ENCODE measurements at places on chromosomes 6 and 20. TPM values are rescaled to one million over a fixed set of nuclear protein-coding genes. Genes with fewer than 3 reads are reported as not detected.

Gene SLC23A2
- 135 TPM for total RNA-seq

Gene GPR6
- not detected for total RNA-seq

Gene DBNDD2
- 2.1 TPM for total RNA-seq

Gene HLA-DPA1
- 324 TPM for total RNA-seq

Gene DHX35
- total RNA-seq: 5.5 TPM

Gene KIFC1
- 1.8 TPM for total RNA-seq

Gene UBD
- not detected for total RNA-seq

Gene DLL1
- 10.8 TPM for total RNA-seq

Gene GTSF1L
- total RNA-seq: not detected

Gene RPS6KA2
- 26.3 TPM for total RNA-seq

Gene DEF6
- total RNA-seq: 5.0 TPM

Gene TBC1D20
- 53.6 TPM for total RNA-seq

Gene ARG1
- total RNA-seq: 0.28 TPM

Gene SLC17A2
- not detected for total RNA-seq

Gene GABRR1
- total RNA-seq: not detected

Gene OR2H2
- total RNA-seq: not detected

Gene AKIRIN2
- 53.5 TPM for total RNA-seq

Gene GABRR2
- total RNA-seq: not detected

Gene WFDC11
- total RNA-seq: not detected

Gene GFOD1
- total RNA-seq: 5.6 TPM

Gene TSHZ2
- total RNA-seq: 29.1 TPM

Gene LKAAEAR1
- total RNA-seq: not detected

Gene SLC22A2
- total RNA-seq: not detected

Gene PBX2
- 34.4 TPM for total RNA-seq

Gene BPI
- 0.24 TPM for total RNA-seq

Gene HRH3
- not detected for total RNA-seq

Gene CCN6
- total RNA-seq: not detected

Gene CLDN20
- total RNA-seq: not detected

Gene SYNE1
- 87.4 TPM for total RNA-seq

Gene SNAI1
- 12.1 TPM for total RNA-seq

Gene SIRPD
- total RNA-seq: not detected

Gene TTLL9
- total RNA-seq: not detected

Gene KCNQ2
- total RNA-seq: not detected

Gene DNMT3B
- total RNA-seq: 1.3 TPM
